HFFc6 (cell line): ENCODE measurements at places on chromosomes 4 and X. TPM values are rescaled to one million over a fixed set of nuclear protein-coding genes. Genes with fewer than 3 reads are reported as not detected.

FAM9A gene
- total RNA-seq: not detected in 3 replicates

KLF8 gene
- total RNA-seq: 0.11 TPM in 1 of 3 replicates, not detected in the others

TRIM61 gene
- total RNA-seq: 0.19 TPM in 1 of 3 replicates, not detected in the others

GYPB gene
- not detected in 3 replicates for total RNA-seq

TBC1D14 gene
- total RNA-seq: 29.2 to 31.1 TPM (median 29.2 TPM) in 3 replicates

TMEM185A gene
- 14.9 to 20.8 TPM (median 17.7 TPM) in 3 replicates for total RNA-seq

GRCh38 chrX:135973025-135973547, 702 bp downstream of the MMGT1 start:
- peaks cover 38% of the 10 kb centered on the region for H3K4me1 ChIP-seq
- H3K27me3 ChIP-seq: peaks cover 2% of the 10 kb centered on the region; the same call in 1 of the 2 replicates
- peak overlapping the region; percentile 98 for H3K4me3 ChIP-seq
- H3K27ac ChIP-seq: peak overlapping the region; percentile 99
- peak; percentile 5 for DNase-seq

DNA sequence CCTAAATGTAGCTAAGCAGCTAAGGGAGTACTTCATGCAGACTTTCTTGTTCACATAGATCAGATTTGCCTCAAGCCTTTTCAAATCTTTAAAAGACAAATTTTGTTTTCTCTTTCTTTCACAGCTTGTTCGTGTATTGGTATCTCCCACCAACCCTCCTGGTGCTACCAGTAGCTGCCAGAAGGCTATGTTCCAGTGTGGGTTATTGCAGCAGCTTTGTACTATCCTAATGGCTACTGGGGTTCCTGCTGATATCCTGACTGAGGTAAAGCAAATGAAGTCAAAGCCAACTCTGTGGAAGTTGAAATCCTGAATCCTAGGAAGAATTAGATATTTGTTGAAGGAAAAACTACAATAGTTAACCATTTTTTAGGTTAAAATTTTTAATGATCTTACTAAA, 62.6 kb downstream of the USO1 start:
- no peak overlapping the region for H3K4me3 ChIP-seq
- no peaks in the 10 kb centered on the region for H3K27me3 ChIP-seq
- no peak for DNase-seq
- no peak overlapping the region for H3K27ac ChIP-seq
- peaks cover 10% of the 10 kb centered on the region for H3K4me1 ChIP-seq

DNA sequence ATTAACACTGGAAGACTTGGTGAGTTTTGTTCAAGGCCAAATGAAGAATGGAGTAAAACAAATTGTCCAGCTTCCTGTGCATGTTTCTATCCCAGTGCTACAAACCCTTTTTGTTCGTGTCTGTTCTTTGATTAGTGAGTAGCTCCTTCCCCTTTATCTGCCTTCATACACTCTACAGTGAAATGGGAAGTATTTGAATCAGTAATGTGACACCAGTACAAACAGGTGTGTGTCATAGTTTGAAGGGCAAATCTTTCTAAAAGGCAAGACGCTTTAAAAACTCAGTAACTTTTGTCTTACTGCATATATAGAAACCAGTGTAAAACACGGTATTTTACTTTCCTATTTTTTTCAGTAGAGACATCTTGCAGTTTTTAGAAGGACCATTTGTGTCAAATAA, 5.9 kb downstream of the ARHGEF38 start:
- DNase-seq: no peak
- no peaks in the 10 kb centered on the region for H3K36me3 ChIP-seq
- peaks cover 11% of the 10 kb centered on the region; the same call in 1 of the 2 replicates for H3K27me3 ChIP-seq
- no peak overlapping the region for H3K4me3 ChIP-seq
- H3K27ac ChIP-seq: no peak overlapping the region

DNA sequence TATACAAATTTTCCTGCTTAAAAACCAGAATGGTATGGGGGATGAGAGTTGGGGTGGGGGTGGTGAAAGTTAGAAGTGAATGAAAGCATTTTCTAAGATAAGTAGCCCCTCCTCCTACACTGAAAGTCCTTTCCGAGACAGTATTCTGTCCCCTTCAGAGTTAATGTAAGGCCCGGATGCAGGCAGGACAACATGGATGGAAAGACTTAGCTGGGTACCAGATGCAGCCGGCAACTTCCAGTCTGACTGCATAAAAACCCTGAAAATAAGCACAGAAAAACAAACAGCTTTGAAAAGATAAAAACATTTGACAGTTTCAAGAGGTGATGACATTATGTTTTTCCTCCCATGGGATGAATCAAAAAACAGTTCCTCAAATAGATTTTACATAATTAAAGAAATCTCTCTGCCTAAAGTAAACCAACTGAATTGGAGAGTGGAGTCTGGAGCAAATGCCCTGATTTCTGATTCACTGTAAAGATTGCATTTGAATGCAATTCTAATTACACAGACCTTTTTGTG, 196.3 kb downstream of the GPAT3 start:
- no peak overlapping the region for H3K27ac ChIP-seq
- H3K36me3 ChIP-seq: no peaks in the 10 kb centered on the region
- no peak overlapping the region for H3K4me3 ChIP-seq
- no peak for DNase-seq
- H3K4me1 ChIP-seq: peaks cover 14% of the 10 kb centered on the region; the same call in 1 of the 2 replicates
- H3K27me3 ChIP-seq: peaks cover 14% of the 10 kb centered on the region

GRCh38 chrX:13515211-13515930, 54.0 kb upstream of the EGFL6 start:
- H3K36me3 ChIP-seq: no peaks in the 10 kb centered on the region
- DNase-seq: no peak
- peaks cover 11% of the 10 kb centered on the region; the same call in 1 of the 2 replicates for H3K4me1 ChIP-seq
- H3K4me3 ChIP-seq: no peak overlapping the region

- H3K27me3 ChIP-seq: peaks cover 4% of the 10 kb centered on the region
- H3K4me3 ChIP-seq: no peak overlapping the region
- H3K27ac ChIP-seq: peak overlapping the region; percentile 51; the same call in 1 of the 2 replicates
- peak; percentile 28 for DNase-seq
- no peaks in the 10 kb centered on the region for H3K36me3 ChIP-seq
- H3K4me1 ChIP-seq: peaks cover 11% of the 10 kb centered on the region
Measured at GRCh38 chrX:70979136-70979762, 48.4 kb upstream of the SLC7A3 start.

- no peak overlapping the region for H3K27ac ChIP-seq
- no peak for DNase-seq
Measured at GRCh38 chr4:112511093-112511802, 4.7 kb downstream of the NEUROG2 start.

- H3K36me3 ChIP-seq: no peaks in the 10 kb centered on the region
- H3K27me3 ChIP-seq: no peaks in the 10 kb centered on the region
- no peak overlapping the region for H3K4me3 ChIP-seq
- H3K27ac ChIP-seq: no peak overlapping the region
Measured at GRCh38 chrX:43815209-43815608, 67.0 kb downstream of the MAOB start.

DNA sequence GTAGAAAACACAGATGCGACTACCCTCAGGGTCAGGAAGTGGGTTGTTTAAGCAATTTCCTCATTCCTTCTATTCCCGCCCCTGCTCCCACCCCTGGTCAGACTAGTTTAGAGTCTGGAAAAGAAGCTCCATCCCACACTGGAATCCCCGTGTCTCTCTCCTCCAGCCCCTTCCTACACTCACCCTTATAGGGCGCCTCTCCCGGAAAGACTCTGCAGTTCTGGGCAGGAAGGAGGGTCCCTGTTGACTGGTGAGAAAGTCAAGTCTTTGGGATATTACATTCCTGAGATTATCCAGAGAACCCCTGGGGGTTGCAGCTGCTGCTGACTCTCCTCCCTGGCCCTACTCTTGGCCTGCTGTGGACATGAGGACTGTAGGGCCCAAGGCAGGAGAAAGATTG, 11.9 kb downstream of the STARD8 start:
- H3K27me3 ChIP-seq: no peaks in the 10 kb centered on the region
- peak overlapping the region; percentile 61; the same call in 1 of the 2 replicates for H3K4me3 ChIP-seq
- peaks cover 11% of the 10 kb centered on the region for H3K36me3 ChIP-seq

GRCh38 chr4:26619784-26620183, 35.9 kb downstream of the TBC1D19 start:
- H3K36me3 ChIP-seq: peaks cover 11% of the 10 kb centered on the region; the same call in 1 of the 2 replicates
- peak overlapping the region; percentile 52 for H3K4me3 ChIP-seq
- H3K4me1 ChIP-seq: peaks cover 13% of the 10 kb centered on the region
- DNase-seq: peak; percentile 13

DNA sequence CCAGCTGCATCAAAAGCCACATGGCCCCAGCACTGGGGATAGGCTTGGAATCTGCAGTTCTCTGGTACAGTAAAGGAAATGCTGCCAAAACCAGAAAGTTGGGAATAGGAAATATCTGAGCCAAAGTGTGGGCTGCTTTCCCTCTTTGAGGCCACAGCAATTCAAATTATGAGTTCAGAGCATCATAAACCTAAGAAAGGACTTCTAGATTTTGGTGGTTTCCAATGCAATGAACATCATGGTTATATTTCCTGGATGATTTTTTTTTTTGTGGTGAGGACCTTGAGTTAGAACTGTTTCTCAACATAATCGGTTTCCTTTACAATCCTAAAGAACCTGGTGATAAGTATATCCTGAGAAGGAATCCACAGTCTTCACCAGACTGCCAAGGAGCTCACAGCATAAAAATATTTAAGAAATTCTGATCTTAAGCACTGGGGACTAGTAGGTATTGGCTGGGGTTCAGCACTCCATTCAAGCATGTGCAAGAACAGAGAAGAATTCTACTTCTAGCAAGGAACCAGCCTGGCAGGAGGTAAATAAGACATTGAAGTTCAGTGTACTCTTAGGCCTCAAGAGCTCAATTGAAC, 29.8 kb upstream of the ARHGAP24 start:
- no peak overlapping the region for H3K4me3 ChIP-seq
- H3K27ac ChIP-seq: no peak overlapping the region
- DNase-seq: no peak

DNA sequence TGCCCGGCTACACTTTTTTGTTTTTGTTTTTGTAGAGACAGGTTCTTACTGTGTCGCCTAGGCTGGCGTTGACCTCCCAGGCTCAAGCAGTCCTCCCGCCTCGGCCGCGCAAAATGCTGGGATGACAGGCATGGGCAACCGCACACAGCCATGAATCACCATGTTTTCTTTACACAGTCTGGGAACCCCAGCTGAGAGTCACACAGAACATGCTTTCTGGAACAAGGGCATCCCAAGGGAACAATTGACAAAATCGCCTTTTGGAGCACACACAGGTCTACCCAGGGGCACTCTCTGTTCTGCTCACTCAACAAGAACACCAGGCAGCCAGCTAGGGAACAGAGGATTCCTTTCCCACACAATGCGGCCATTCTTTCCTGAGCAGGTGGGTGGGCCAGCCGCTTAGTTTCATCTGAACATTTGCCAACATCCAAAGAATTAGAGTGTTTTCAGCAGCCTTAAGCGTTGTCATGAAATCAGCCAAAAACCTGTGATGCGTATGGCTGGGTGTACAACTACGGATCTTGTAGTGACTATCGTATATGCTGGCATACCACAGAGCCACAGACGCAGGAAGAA, 15.7 kb downstream of the PRKX start:
- no peak for DNase-seq
- no peaks in the 10 kb centered on the region for H3K36me3 ChIP-seq
- no peaks in the 10 kb centered on the region for H3K27me3 ChIP-seq
- H3K27ac ChIP-seq: peak overlapping the region; percentile 61; the same call in 1 of the 2 replicates

DNA sequence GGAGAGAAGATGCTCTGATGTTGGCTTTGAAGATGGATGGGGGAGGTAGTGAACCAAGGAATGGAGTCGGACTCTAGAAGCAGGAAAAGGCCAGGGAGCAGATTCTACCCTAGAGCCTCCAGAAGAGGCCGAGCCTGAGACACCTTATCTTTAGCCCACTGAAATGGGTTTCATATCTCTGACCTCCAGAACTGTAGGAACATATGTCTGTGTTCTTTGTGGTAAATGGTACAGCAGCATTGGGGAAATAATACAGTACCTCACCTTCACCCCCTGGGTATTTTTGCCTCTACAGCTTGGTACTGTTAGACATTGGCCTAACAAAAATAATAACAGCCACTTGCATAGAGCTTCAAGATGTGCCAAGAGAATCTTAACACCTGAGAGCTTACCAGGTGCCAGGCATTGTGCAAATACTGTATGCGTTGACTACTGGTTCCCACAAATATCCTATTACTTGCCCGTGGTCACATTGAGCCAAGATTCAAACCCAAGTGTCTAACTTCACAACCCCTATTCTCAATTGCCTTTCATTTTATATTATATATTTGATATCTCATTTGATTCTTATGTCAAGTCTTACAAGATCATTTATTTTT, 57.0 kb upstream of the PGM2 start:
- H3K36me3 ChIP-seq: no peaks in the 10 kb centered on the region
- no peak for DNase-seq
- H3K27me3 ChIP-seq: peaks cover 27% of the 10 kb centered on the region
- H3K4me3 ChIP-seq: no peak overlapping the region
- H3K27ac ChIP-seq: no peak overlapping the region

GRCh38 chrX:95764972-95765451, 919.6 kb upstream of the DIAPH2 start:
- H3K27ac ChIP-seq: no peak overlapping the region
- no peaks in the 10 kb centered on the region for H3K36me3 ChIP-seq
- no peaks in the 10 kb centered on the region for H3K4me1 ChIP-seq

DNA sequence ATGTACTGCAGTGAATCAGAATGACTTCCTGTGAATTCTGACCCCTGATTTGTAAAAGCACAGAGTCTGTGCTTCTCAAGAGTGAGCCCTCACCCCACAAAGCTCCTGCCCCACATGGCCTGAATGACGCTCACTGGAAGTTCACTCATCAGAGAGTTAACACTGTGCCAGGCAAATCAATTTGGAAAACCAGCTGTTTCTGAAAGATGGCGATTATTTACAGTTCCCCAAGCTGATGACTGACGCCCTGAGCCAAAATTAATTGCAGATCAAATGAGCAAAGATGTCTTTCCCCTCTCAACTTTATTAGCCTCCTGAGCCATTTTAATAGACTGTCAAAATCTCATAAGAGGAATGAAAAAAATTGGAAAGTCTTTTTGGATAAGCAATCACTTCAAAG, 118.0 kb downstream of the SLC2A9 start:
- H3K4me3 ChIP-seq: no peak overlapping the region
- DNase-seq: no peak
- H3K4me1 ChIP-seq: no peaks in the 10 kb centered on the region
- H3K27ac ChIP-seq: no peak overlapping the region

GRCh38 chr4:169621731-169622492, 1.5 kb downstream of the CLCN3 start:
- peaks cover 34% of the 10 kb centered on the region for H3K4me1 ChIP-seq
- H3K27ac ChIP-seq: peak overlapping the region; percentile 55
- H3K4me3 ChIP-seq: peak overlapping the region; percentile 97
- peak; percentile 55 for DNase-seq
- peaks cover 5% of the 10 kb centered on the region; the same call in 1 of the 2 replicates for H3K36me3 ChIP-seq
- no peaks in the 10 kb centered on the region for H3K27me3 ChIP-seq

DNA sequence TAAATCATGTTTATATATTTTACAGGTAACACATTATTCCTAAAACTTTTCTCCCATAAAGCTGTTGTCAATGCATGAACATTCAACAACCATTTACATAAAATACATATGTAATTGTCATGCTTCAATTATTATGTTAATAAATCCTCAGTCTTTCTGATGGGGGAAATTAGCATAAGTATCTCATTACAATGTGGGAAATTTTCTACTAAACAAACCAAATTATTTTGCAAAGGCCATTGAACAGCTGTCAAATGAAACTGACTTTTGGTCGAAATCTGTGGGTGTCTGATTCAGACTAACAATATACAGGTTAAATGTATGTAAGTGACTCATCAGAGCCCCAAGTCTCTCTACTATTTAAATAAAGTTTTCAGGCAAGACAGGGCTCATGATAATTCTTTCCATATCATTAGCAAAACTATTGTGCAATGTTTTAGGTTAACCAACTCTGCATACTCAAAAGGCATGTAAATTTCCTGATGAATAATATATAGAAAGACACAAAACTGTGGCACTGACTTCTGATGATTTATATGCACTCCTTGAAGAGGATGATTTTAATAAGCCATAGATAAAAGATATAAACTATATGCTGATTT, 795.3 kb upstream of the AADAT start:
- DNase-seq: no peak
- peaks cover 2% of the 10 kb centered on the region; the same call in 1 of the 2 replicates for H3K27me3 ChIP-seq
- H3K4me1 ChIP-seq: no peaks in the 10 kb centered on the region
- H3K27ac ChIP-seq: no peak overlapping the region
